ENCODE measurements at places on chromosomes 5 and 9. TPM values are rescaled to one million over a fixed set of nuclear protein-coding genes. Genes with fewer than 3 reads are reported as not detected.

DNA sequence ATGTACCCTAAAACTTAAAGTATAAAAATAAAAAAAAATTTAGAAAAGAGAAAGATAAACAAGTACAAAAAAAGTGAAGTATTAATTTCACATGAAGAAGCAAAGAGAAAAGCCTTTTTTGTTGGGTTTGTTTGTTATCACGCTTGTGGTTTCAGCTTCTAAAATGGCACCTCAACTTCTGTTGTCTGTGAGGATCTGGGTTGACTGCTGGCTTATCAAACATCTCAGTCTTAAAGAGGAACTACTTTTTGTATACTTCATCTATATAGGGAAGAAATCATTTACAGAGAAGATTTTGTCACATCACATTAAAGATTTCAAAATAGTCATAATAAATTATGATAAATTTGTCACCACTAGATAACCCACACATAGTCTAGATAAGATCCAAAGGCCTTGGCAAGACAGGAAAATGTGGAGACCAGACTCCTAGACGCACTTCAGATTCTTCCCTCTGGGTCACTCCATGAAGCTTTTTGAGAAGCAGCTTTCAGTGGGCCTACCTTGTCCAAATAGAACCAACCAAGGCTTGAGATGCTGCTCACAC is 8.8 kb upstream of the ADGRV1 start:
- DNase-seq = no peak

- DNase-seq = no peak
Observed at GRCh38 chr9:87198716-87199115, 251.4 kb upstream of the GAS1 start.

DNA sequence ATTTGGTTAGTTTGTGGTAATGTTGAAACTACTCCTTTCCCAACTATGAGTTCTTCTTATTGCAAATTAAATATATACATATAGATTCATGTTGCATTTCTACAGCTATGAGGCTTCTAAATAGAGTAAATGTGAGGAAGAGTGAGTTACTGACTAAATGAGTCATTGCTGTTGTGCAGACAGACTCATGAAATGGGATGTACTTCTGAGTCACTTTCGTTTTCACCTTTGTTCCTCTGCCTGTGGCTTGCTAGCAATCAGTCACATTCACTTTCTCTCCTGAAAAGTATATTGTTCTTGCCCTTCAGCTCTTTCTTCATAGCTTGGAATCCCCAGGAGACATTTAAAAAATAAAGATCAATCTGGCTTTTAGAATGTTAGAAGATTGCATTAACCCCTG is 295.5 kb upstream of the SMC2 start:
- DNase-seq = no peak

- DNase-seq = peak; percentile 49
Observed at GRCh38 chr9:106859957-106860720, 2.8 kb upstream of the ZNF462 start.

- DNase-seq = peak; percentile 86
Observed at GRCh38 chr5:32613050-32613672, 27.8 kb downstream of the SUB1 start.

- no peak for DNase-seq
Observed at GRCh38 chr9:127955294-127956015, 17.8 kb upstream of the DPM2 start.

DNA sequence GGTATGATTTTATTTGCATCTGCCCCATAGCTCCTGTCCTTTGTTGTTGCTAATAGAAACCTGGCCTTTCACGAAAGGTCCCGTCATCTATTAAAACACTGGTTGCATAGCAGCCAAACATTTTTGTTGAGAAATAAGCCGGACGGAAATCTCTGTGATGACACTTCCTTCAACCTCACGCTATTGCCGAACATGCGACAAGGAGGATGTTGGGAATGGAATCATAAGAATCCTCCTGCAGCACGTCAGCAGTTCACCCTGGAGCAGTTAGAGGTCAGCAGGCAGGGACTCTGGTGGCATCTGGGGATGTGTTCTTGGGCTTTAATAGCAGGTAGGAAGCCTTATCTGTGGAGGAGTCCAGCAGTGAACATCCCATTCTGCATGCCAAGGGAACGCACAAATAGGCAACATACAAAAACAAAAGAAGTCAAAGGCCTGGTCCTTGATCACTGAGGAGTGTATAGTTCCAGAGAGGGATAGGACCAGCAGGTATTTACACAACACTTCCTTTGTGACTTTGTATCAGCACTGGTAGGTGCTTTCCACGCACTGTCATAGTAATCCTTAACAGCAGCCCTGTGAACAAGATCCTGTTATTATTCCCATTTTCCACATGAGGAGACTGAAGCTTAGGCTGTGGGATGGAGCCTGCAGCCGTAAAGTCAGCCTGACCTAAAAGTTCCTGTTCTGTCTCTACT is 33.4 kb downstream of the ARHGAP26 start:
- DNase-seq = peak; percentile 54

DNA sequence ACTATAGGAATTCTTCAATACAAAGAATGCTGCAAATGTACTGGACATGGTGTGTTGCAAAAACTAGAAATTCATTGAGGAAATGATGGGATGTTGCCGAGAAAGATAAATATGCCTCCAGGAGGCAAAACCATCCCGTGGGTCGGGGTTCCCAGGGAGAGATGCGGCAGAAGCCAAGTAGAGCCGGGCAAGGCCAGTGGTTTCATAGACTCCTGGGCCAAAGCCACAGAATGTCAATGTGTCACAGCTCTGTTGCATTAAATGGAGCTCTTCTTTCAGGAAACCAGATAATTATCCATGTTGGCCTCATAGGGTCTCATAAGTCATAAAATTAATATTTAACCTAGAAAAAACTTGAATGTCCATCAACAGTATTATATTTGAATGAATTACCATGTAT is 419.5 kb upstream of the CDH10 start:
- no peak for DNase-seq

DNA sequence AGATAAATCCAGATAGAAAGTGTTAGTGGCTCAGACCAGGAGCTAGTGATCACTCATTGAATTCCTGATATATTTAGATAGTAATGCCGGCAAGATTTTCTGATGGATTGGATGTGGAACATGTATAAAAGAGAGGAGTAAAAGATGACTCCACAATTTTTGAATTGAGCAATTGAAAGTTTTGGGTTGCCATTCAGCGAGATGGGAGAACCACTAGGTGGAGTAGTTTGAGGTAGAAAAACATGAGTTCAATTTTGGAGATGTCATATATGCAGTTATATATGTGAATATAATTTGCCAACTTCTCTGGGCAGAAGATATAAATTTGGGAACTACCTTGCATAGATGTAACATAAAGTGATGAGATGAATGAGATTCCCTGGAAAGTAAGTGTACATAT is 502.5 kb upstream of the SEMA6A start:
- DNase-seq = no peak

GRCh38 chr9:115976781-115977180 is 176.8 kb upstream of the PAPPA start:
- DNase-seq = no peak

DNA sequence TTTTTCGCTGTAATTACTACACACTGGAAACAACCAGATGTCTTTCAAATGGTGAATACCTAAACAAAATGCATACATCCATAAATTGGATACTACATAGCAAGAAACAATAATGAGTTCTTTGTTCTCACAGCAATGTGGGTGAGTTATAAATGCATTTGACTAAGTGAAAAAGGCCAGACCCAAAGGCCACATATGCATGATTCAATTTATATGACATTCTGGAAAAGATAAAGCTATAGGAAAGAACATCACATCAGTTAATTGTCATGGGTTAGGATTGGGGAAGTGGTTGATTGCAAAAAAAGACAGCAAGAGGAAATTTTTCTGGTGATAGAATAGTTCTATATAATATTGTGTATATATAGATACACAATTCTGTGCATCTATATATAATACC is 198.9 kb downstream of the CYLC2 start:
- DNase-seq = no peak

- no peak for DNase-seq
Observed at GRCh38 chr5:102801371-102801770, 46.3 kb downstream of the PAM start.

DNA sequence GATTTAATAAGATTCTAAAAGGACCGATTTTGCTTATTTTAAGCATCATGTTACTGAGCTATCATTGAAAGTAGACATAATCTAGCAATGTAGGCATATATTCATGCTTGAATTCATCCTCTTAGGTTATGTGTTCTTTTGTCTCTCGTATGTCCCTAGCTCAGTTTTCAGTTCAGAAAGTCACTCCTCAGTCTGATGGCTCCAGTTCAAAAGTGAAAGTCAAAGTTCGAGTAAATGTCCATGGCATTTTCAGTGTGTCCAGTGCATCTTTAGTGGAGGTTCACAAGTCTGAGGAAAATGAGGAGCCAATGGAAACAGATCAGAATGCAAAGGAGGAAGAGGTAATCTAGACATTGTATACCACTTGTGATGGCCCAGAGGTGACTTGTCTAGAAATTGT is 39.2 kb downstream of the HSPA4 start:
- DNase-seq = no peak

GRCh38 chr9:98281281-98281680 is 25.8 kb upstream of the TBC1D2 start:
- no peak for DNase-seq

DNA sequence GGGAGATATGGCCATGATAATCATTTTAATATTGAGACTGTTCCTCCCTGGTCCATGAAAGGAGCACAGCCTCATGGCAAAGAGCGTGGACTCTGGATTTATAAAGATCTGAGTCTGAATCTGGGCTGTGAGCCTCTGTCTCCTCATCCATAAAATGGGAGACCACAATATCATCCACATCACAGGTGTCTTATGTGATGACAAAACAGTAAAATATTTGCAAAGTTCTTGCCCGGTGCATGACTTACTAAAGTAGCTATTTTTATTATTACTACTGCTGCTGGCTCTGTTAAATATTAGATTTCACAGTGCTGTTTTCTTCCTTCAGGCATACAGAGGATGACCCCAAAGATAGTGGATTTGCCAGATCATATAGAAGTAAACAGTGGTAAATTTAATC is 74.1 kb downstream of the TEK start:
- DNase-seq = no peak

- no peak for DNase-seq
Observed at GRCh38 chr5:109161914-109162683, 247.7 kb downstream of the PJA2 start.

EQTN gene
- total RNA-seq = not detected

TRPM3 gene
- 0.16 TPM for total RNA-seq

OR13C5 gene
- total RNA-seq = not detected

SOWAHA gene
- 0.13 TPM for total RNA-seq

GRIA1 gene
- total RNA-seq = 0.05 TPM

SLC34A1 gene
- total RNA-seq = not detected

All from Right ventricle myocardium superior (tissue), 1 donor.